MV-4-11 (cell line): ENCODE measurements at places on chromosomes 2 and 18.

DNA sequence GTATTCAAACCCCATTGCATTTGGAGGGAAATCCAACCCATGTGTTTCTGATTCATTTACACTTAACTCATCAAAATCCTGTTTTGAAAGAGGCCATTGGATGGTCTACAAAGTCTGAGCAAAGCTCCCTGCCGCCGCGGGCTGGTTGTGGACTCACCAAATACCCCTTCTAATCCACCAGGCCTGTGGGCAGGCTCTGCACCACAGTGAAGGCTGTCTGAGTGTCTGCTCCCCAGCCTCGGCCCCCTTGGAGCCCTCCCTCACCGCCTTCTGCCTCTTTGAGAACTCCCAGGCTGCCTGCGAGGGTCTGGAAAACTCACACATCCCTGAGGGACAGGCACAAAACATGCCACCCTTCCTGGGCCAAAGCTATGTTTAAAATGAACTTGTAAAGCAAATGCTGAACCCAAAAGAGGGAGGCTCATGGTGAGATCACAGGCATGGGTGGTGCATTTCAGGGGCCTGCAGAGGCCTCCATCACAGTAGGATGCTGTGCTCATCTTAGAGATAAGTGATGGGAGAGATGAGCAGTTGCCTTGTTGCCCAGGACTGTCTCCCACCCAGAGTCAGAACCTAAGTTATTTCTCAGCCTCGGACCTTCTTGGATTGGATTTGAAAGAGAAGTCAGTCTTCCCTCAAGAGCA, 225.0 kb downstream of the CYP26B1 start:
- no peak for DNase-seq

DNA sequence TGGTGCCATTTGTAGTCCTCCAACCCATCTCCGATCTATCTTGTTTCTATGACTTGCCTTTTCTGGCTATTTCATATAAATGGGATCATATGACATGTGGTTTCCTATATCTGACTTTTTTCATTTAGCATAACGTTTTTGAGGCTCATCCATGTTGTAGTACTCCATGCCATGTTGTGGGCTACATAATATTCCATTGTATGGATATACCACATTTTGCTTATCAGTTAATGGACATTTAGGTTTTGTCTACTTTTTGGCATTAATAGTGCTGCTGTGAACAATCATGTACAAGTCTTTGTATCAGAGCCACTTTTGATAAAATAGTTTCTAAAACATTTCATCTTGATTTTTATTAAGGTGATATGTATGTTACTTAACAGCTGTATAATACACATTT, 7.4 kb downstream of the CEBPZOS start:
- DNase-seq = no peak

DNA sequence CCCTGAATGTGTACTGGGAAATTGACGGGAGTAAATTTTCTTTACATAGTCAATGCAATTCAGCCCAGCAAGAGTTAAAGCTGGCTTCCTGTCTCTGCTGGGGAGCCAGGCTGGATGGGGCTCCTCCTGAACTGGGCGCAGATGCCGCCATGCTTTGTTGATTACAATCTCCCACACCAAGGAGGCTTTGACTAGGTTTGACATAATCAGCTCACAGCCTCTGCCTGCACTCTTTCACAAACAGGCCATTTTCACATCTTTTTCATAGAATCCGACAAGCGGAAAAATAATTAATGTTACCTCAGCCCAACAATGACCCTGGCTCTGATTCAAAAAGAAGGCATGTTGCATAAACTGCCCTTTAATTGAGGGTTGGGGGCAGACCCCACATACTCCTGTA, 54.3 kb downstream of the FOXI3 start:
- DNase-seq = no peak

- no peak for DNase-seq
Observed at GRCh38 chr18:57466307-57466706, 31.1 kb downstream of the ONECUT2 start.

DNA sequence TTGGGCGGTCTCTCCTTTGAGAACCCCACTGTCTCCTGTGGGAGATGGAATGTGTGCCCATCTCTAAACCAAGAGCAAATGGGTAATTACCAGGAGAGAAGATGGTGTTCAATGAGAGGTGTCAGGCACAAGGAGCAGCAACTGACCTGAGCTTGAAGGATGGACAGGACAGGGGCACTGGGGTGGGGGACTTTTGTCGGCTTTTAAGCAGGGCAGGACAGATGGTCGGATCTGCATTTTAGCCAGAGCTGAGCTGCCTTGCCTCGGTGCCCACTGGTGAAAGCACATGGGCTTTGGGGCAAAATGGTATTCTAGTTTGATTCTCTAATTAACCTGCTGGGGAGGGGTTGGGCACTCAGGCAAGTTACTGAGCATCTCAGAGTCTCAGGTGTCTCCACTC, 98.0 kb downstream of the INHBB start:
- no peak for DNase-seq

DNA sequence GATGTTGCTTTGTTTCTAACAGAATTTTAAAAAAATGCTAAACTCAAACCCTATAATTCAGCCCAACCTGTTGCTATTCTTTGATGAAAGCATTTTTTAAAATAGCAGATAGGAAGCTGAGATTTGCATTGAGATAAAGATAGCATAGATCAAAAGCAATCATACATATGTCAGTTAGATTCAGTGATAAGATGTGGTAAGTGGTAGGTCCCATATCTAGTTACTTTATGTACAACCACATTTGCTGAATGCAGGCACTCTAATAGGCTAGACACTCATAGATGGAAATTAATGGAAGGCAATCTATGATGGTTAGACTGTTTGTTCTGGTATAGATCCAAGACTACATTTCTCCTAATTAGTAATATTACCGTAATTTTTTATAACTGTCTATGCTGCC, 27.2 kb upstream of the C1D start:
- no peak for DNase-seq

DNA sequence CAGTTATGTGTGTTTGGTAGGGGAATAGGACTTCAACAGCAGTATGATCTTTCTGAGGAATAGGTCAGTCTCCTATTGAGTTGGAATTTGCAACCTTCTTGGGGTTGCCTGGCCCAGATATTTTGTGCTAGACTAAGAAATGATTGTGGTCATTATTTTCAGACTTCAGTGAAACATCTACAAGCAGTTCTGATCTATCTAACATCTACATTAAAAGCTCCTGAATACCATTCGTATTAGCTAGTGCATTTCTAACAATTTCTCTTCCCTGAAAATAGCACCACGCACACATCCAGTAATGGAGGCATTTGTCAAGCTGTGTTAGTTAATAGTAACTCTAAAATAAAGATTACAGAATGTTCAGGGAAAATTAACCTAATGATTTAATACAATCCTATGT, 179.3 kb downstream of the FIGN start:
- DNase-seq = no peak

DNA sequence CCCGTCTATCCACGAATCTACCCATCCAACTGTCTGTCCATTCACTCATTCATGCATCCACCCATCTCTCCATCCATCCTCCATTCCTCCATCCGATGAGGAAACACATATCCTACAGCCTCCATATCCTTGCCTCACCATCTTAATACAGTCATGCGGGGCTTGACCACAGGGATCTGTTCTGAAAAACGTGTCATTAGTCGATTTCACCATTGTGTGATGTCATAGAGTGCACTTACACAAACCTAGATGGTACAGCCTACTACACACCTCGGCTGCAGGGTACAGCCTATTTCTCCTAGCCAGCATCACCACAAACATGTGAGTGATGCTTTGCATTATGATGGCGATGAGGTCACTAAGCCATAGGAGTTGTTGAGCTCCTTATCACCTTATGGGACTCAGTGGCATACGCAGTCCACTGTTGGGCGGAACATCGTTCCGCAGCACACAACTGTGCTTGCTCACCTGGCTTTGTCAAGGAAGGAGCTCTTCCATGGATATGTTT, 1.9 kb upstream of the NT5DC4 start:
- peak; percentile 5 for DNase-seq

DNA sequence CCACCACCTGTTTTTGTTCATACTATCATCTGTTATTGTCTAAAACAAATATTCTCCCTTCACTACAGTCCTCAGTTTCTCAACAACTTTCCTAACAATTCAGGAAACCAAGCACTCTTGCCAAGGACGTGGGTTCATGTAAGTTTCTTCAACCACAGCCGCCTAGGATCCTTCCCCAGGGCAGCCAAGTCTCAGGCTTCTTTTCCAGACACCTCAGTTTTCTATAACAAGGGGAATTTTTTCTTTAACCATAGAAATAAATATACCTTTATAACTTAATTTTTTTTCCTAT, 39.4 kb upstream of the AGPS start:
- DNase-seq = no peak

GRCh38 chr2:212644195-212644837, 105.7 kb upstream of the ERBB4 start:
- DNase-seq = no peak

DNA sequence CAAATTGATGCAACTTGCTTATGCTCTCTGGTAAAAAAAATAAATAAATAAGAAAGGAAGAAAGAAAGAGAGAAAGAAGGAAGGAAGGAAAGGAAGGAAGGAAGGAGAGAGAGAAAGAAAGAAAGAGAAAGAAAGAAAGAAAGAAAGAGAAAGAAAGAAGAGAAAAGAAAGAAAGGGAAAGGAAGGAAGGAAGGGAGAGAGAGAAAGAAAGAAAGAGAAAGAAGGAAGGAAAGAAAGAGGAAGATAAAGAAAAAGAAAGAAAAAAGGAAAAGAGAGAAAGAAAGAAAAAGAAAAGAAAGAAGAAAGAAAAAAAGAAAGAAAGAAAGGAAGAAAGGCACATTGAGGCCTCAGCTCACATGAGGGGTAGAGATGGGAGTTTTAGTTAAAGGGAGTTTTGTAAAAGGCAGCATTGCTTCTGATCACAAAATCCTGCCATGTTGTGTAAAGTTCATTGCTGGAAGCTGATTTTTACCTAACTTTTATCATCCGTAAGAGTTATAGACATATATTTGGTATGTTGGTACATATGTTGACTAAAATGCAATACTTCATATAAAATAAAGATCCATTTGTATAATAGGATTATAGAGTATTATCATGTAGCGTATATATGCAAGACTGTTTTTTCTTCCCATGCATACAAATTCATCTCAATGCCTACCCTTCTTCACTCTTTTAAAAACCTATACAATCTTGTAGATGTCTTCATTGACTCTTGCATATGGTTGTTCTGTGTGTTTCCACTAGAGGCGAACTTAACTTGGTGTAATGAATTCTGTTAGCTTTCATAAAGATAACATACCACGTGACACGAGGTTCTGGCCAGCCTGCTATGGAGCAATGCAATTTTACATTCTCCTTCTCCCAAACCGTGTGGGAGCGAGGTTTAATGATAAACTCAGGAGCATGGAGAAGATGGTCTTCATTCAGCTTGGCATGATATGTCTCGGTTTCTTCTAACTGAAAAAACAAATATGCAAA, 32.8 kb downstream of the MYOM1 start:
- DNase-seq = no peak

- no peak for DNase-seq
Observed at GRCh38 chr18:32104516-32104915, 12.8 kb downstream of the RNF138 start.

GRCh38 chr2:207288628-207289027, 122.9 kb upstream of the KLF7 start:
- no peak for DNase-seq
